ENCODE measurements at places on chromosomes 3 and 15.
A peak's percentile ranks its signal among the peaks of the same experiment; 100 is the strongest.

DNA sequence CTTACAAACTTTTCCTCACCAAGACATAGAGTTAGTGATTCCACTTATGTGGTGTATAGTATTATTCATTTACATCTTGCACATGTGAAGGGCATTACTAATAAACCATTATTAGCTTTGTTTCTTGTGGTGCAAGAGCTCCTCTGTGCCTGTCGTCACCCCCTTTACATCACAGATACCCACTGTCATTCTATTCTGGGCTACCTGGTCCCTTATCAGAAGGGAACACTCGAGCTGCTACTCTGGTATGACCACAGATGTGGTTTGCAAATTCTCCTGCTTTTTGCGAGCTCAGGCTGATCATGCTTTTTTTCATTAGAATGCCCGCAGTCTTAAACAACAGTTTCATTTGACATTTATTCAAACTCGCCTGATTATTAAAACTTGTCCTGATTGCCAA is 13.9 kb upstream of the SENP2 start:
- no peak for DNase-seq

GRCh38 chr3:186614266-186614596 is 1.4 kb downstream of the AHSG start:
- DNase-seq, result no peak

DNA sequence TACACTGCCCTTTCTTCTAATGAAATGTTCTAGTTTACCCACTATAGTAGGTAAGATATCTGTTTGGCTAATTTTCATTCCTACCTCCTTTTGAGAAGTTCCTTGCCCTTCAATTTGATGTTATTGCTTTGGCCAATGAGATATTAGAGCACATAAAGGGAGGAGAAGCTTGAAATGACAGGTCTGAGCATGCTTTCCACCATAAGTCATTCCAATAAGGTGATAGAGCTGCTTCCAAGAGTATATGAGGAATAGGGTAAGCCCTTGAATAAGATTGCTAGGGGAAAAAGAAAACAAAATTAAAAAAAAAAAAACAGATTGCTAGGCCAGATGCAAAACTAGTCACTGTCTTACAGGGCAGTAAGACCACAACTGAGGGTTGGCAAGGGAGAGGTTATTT is 78.9 kb upstream of the TRIM42 start:
- DNase-seq, result no peak

- DNase-seq, result peak; percentile 94
Observed at GRCh38 chr15:59998305-59998949, 5.7 kb upstream of the FOXB1 start.

- no peak for DNase-seq
Observed at GRCh38 chr15:55683376-55683775, 59.6 kb downstream of the PRTG start.

- DNase-seq, result no peak
Observed at GRCh38 chr3:104108522-104108921, 1258.2 kb upstream of the ALCAM start.

DNA sequence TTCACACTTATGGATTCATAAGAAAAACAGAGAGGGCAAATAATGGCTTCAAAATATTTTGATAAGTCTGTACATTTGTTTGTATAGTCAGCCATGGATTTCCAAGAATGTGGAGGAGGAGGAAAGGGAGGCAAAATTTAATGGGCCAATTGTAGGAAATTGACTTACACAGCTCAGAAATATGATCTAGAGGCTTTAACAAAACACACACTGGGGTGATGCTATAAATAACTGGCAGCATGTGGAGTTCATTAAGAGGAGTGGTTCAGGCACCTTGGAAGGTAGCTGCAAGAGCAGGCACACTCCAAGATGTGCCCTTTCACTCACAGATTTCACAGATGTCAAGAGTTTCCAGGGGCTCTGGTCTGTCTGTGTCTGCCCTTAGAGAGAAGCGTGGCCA is 193.4 kb upstream of the RASGRP1 start:
- DNase-seq, result no peak

- DNase-seq, result peak; percentile 43
Observed at GRCh38 chr3:104102386-104102785, 1264.3 kb upstream of the ALCAM start.

GRCh38 chr3:114848643-114849350 is 298.3 kb downstream of the ZBTB20 start:
- DNase-seq, result no peak

GRCh38 chr15:96230526-96231181 is 99.8 kb upstream of the NR2F2 start:
- no peak for DNase-seq

- DNase-seq, result no peak
Observed at GRCh38 chr15:94177112-94177511, 54.2 kb upstream of the MCTP2 start.

All from neuronal stem cell (in vitro differentiated cells).